ENCODE measurements at places on chromosomes 12 and 14.

DNA sequence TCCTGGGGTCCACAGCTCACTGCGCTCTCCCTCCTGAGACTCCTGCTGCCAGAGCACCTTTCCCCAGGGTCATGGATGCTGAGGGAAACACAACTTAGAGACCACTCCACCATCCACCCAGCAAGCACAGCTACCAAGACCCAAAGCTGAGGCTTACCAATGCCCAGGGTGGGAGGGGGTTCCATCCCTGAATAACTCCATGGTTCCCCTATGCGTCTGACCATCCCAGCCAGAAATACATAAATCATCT lies 36.3 kb downstream of the DAD1 start:
- no peak for DNase-seq

- peak; percentile 63 for DNase-seq
Measured at GRCh38 chr14:92439537-92440344, 73.8 kb upstream of the RIN3 start.

DNA sequence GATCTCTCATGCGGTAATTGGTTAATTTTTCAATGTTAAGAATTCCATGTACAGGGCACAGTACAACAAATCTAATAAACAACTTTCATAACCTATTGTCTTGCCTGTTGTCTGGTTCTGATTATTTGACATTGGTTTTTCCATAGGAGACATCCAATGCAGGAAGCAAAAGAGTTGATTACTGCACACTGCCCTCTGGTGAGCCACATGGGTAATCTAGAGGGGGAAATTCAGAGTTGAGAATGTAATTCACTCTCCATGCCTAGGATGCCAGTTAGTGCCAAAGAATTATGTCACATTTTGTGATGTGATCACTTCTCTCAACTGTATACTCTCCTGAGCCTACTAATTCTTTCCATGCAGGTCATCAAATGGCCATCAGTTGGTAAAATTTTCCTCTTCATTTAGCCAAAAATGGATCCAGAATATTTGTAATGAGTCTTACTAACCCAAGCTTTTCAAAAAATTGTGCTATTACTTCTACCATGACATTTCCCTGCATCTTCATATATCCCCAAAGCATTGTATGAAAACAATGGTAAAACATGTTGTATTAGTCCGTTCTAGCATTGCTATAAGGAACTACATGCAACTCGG lies 17.7 kb upstream of the CCDC91 start:
- peak; percentile 91 for DNase-seq

DNA sequence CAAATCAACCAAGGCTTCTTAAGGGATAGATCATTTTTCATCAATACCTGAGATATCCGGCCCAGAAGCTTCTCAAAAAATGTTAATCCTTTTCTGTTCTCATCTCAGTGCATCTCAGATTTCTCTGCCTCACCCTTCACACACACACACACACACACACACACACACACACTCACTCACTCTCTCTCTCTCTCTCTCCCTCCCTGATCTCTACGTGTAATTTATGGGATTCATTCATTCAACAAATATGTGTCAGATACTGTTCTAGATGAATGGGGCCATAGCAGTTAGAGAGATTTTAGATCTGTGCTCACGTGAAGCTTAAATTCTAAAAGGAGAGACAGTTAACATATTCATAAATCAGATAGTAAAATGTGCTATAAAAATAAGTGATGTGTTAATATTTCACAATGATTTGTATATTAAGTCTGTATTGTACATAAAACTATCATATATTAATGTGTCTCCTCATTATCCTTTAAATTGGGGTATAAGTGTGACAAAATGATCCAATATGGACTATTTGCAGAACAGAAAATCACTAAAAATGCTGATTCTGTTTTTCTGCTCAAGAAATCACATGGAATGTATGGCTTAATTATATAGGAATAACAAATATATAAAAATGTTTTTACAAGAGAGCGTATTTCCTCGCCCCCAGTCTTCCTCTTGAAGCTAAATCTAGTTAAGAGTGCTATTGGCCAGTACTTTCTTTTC lies 7.3 kb upstream of the FRMD6 start:
- DNase-seq = no peak

- DNase-seq = no peak
Measured at GRCh38 chr12:78062786-78063185, 232.1 kb downstream of the NAV3 start.

DNA sequence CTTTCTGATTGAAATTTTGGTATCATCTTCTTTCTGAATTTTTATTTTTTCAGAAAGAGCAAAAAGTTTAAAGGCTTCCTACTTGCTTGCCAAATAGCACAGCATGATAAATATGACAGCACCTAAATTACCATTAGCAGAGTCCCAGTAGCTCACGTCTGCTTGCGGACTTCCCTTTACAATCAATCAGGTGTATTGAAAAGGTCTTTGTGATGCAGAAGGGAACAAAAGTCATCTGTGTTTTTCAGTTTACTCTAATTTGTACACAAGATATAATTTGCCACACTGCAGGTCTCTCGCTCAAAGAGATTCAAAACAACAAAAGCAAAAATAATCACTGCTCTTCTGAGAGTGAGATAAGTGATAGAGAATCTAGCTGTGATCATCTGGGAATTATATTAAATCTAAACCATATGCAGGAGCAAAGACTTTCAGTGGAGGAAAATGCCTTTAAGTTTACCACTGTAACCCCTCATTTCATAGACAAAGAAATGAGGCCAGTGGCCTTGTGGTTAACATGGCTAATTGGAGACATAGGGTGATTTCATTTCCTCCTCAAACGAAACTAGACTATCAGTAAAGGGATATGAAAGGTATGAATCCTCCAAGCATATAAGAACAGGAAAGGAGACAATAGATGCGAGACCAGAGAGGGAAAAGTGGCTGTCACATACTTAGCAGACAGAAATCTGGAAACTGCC lies 240.8 kb upstream of the TMPO start:
- no peak for DNase-seq

Measured in NCI-H2171 treated with DMSO at 0.1 percent for 48 hours (cell line).